Fibroblast of skin of scalp (primary cell): ENCODE measurements at places on chromosomes 12 and 14.

DNA sequence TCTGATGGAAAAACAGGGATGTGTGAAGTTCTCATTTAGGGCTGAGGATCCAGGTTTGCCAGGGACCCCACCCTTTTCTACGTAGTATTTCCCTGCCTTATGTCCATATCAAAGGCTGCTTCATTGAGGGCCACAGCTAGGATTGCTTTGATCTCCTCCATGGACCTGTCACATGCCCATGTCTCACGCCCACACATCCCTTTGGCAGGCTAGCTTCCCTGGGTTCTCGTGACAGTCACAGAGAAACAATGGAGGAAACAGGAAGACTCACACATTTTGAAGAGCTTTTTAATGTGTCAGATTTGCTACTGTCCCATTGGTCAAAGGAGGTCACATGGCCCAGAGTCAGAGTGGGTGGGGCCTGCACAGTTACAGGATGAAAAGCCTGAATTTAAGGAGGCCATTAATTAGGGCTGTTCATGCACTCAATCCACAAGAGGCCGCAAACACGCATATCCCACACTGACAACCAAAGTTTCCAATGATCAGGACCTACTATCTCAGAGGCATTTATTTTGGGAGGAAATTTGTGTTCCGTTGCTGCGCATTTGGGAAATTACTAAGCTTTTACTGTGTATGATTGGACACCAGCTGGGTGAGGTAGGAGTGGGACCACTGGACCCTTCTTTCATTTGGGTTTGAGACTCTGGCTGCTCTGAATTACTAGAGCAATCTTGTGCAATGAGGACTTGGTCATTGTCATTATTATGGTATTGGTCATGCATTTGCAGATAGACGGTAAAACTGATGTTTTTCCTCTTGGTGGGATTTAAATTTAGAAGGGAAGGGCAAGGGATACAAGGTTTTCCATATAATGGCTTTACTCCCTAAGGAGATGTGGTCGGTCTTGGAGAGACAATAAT is 266.2 kb downstream of the KTN1 start:
- DNase-seq: peak; percentile 55

DNA sequence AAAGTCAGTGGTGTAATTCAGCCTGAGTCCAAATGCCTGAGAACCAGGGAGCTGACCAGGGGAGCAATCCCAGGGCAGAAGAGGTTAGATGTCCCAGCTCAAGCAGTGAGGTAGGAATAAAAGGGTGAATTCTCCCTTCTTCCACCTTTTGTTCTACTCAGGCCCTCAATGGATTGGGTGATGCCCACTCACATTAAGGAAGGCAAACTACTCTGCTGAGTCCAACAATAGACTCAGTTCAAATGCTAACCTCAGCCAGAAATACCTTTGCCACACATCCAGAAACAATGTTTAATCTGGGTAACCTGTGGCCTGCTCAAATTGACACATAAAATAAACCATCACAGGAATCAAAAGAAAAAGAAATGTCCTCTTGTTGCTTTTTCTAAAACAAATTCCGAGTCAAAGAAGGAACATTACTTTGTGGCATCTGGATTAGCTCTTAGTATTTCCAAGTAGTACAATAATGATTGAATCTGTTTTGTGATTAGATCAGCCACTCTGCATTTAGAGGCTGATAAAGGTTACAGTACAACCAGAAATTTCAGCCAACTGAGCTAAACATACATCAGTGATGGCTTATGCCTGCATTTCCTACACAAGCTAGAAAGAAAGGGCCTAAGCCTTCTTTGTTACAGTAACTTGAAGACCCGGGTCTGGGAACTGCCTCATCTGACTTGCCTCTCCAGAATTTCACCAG is 43.6 kb upstream of the TRIM9 start:
- no peak for DNase-seq

GRCh38 chr14:52988139-52988538 is 37.3 kb upstream of the FERMT2 start:
- DNase-seq: no peak

DNA sequence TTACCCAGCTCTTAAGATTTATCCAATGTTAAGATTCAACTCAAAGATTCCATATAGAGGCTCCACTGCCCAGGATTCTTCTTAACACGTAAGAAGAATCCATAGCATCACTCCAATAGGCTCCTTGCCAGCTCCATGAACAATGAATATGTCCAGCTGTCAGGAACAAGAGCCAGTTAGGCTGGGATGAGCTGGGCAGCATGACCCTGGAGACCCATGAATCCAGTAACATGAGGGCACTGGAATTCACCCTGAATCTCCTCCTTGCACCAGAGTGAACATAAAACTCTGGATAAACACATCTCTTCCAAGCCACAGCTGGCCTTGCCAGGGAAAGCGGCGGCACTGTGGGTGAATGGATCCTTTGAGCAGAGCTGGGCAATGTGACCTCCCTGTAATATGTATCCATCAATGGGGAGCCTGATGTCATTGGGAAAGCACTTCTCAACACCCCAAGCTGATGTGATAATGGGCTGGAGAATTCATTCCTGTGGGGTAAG is 24.4 kb upstream of the TC2N start:
- DNase-seq: peak; percentile 43

- DNase-seq: peak; percentile 94
These were observed 101.2 kb upstream of the SLC38A2 start for GRCh38 chr12:46473634-46474329.

DNA sequence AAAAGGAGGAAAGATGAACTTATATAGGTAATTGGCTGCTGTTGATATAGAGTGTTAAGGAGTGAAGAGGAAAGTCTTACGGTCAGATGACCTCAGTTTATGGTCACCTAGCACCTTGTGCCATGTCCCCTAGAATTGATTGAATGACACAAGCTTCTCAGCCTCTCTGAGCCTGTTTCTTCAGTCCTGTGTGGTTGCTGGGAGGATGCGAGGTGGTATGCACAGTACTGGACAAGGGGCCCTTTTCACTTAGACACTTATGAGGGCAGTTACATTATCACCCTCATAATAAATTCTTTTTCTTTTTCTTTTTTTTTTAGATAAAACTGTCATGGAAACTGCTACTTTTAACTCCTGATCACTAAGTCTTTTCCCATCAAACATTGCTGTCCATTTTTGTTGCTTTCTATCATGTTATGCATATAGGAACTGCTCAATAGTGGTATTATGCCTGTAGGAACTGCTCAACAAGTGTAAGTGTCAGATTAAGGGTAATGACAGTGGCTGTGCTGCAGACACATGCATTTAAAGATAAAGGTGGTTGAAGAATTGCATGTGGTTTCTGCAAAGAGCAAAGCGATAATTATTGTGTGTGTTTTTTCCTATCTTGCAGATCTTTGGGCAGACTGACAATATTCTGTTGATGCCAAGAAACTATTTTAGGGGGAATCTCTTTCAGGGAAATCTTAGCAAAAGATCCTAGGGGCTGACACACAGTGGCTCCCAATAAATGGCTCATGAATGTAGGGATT is 11.6 kb downstream of the ANO6 start:
- no peak for DNase-seq

DNA sequence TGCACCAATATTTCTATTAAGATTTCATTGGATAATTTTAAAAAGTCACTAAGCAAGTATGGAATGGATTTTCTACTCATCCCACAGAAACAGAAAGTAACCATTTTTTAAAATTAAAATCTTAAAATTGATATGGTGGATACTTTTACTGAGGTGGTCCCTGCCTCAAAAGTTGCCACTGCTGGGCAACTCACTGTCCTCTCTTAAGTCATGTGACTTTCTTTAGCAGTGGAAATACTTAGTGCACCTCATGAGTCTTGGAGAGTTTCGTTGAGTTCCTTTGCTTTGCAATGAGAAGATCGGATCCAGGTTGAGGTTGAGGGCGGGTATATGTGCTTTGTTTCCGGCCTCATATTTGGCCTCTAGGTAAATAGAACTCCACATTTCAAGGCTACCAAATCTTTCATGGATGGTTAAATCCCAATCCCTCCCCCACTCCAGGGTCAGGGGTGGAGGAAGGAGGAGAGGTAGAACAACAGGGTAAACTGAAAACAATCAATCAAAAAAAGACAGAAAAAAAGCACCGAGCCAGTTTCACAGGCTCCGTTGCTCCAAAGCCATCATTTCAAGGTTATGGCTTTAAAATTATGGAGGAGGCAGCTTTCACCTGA is 39.5 kb upstream of the DUSP6 start:
- no peak for DNase-seq

DNA sequence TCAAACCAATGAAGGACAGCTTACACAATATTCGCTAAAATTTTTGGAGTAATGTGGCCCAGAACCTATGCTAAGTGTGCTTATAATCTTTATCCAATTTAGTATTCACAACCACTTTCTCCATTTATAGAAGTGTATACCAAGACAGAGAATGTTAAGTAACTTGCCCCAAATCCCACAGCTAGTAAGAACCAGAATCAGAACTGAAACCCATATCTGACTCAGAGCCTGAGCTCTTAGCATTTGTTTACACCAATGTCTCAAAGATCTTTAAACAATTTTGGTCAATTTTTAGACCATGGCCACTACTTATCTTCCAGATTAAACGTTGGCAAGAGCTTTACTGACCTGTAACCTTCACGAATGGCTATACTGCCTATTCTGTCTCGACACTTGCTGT is 53.0 kb downstream of the PAPLN start:
- DNase-seq: no peak

DNA sequence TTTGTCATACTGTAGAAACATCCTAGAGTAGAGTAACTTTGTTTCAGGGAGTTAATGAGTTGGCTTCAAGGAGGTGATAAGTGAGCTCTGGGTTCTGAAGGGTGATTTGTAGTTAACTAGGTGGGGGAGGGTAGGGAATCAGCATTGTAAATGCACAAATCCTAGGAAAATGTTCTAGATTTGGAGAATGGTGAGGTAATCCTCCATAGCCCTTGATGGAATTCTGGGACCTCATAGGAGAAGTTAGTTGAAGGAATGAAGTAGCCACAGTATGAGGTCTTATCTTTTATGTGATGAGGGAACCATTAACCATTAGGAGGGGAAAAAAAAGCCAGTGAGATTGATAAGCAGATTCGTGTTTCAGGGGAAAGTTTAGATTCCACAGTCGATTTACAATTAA is 8.0 kb downstream of the CNOT2 start:
- no peak for DNase-seq

- DNase-seq: no peak
These were observed 27.9 kb downstream of the DYRK4 start for GRCh38 chr12:4589941-4590340.

- DNase-seq: no peak
These were observed 183.2 kb downstream of the PPM1H start for GRCh38 chr12:62751810-62752155.

- peak; percentile 23 for DNase-seq
These were observed 58.3 kb upstream of the OTOGL start for GRCh38 chr12:80041071-80041470.

- DNase-seq: peak; percentile 30
These were observed 32.0 kb upstream of the LMNTD1 start for GRCh38 chr12:25585021-25585523.

DNA sequence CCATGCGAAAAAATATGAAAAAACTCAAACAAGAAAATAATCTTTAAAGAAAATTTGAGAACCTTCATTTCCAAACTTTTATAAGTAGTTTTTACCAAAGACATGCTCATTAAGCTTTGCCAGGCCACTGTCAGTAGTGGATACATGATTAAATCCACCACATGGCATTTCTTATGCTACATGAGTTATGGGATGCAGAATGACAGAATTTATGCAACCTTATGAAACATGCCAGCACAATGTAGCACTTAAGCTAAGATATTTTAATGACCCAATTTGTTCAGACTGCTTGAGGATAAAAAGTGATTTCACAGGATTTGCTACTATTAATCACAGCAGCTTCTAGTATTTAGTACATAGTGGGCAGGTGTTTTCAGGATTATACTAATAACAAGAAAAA is 123.3 kb downstream of the ATP23 start:
- no peak for DNase-seq

GRCh38 chr12:65787056-65787865 is 37.0 kb upstream of the HMGA2 start:
- no peak for DNase-seq
